ENCODE measurements at places on chromosomes 2 and 18.

DNA sequence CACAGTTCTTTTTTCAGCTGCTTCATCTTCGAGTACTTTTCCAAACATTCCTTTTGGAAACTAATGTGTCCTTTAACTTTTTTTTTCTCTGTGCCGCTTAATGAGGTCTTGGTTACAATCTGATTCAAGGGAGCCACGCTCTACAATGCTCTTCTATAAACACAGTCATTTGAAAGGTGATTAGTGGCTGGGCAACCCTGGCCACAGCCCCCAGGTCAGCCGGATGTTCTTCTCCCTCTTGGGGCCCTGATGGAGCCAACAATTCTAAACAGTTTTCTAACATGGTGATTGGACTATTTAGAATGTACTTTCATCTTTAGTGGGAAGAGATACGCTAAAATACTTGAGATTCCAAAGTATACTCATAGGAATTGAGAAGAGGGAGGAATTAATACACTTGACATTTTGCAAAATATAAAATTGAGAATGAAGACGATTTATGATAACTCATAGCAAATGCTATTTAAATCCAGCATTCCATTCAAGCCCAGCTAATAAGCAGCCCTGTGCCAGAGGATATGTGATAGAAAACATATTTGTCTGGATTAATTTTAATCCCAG lies 83.7 kb upstream of the MBOAT2 start:
- DNase-seq, result no peak

- DNase-seq, result no peak
Observed at GRCh38 chr2:131046918-131047652, 46.2 kb downstream of the FAM168B start.

DNA sequence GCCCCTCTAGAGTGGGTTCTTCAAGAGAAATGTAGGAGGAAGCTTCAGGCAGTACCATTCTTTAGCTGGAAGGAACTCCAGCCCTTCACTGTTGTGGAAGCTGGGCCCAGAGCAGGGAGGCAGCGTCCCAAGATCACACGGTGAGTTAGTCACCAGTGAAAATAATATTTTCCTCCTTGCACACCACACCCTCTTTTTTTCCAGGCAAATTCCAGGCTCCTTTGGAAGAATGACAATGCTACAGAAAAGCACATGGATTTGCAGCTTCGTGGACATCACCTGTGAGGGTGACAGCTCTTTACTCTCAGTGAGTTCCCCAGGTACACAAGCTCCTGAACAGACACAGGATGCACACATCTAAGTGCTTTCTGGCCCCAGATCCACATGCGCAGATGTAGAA lies 157.1 kb downstream of the COL6A3 start:
- no peak for DNase-seq

GRCh38 chr2:174680221-174680620 lies 82.6 kb upstream of the WIPF1 start:
- DNase-seq, result no peak

DNA sequence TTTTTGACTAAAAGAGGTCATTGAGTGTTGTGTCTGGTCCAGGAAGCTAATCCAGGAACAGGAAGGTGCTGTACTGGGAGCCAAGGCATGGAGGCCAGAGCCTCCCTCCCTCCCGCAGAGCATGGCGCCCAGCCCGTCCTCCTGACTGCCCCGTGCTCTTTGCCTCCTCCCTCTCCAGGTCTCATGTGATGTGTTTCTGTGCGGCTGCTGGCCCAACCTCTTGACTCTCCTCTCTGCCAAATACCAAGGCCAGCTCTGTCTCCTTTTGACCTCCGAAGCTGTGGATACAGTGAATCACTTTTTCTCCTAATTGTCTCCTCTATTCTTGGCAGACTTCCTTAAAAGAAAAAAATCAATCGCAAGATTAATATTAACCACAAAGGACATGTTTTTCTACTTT lies 284.1 kb downstream of the PHLPP1 start:
- no peak for DNase-seq

DNA sequence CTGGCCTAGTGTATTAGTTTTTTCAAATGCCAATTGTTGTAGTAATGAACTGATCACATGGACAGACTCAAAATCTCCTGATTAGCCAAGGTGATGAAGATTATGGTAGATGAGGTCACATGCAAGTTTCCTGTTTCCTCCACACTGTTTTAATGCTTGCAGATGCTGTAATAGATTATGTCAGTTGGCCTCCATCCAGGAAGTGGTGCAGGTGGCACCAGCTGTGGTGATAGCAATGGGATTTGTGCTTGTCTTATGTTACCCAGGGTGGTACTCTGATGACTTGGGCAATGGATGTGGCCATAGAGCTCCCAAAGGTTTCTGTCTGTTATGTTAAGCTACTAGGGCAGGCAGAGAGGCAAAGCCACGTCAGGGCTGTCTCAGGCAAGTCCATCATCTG lies 332.9 kb upstream of the DDX18 start:
- DNase-seq, result no peak

DNA sequence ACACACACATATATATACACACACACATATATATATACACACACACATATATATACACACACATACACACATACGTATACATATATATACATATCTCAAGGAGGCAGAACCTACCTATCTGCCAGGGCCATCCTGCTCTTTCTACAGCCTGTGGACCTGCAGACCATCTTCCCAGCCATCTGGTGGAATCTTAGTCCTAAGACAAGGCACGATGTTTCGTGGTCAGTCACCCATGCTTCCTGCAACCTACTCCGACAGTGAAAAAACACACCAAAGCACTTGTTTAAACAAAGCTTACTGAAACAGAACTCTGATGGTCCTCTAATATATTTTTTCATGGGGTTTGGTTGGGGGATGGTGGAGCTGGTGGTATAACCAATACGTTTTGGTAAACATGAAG lies 164.2 kb upstream of the ZNF521 start:
- no peak for DNase-seq

DNA sequence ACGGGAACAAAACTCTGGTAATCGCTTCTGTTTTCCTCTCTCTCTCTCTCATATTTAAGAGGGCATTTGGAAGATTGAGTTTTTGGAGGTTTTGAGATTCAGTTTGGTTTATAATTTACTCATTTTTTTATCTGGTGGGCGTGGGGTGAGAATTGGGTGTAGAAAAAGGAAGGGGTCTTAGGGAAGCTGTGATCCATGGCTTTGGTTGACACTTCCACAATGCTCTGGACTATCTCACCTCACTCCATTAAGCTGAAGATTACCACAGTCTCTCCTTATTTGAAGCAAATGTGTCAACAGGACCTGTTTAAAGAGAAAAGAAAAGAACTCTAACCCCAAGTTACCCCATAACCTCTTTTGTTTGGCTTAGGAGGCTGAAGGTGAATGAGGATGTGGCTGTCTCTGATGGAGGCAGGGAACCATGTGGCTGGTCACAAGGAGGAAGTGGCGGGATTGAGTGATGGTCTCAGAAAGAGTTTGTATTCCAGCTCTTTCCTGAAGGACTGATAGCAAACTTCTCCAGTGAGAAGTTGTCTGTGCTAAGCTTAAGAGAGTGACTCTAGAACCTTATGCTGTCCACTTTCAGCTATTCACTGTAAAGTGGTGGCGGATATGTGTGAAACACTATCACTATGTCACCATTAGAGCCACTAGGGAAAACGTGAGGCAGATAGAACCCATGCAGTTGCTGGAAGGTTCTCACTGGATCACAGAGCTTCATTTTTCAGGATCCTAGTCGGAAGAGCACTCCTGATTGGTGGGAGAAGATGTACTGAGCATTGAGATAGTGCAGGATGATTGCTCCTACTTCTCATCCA lies 934 bp downstream of the ZNF804A start:
- no peak for DNase-seq

DNA sequence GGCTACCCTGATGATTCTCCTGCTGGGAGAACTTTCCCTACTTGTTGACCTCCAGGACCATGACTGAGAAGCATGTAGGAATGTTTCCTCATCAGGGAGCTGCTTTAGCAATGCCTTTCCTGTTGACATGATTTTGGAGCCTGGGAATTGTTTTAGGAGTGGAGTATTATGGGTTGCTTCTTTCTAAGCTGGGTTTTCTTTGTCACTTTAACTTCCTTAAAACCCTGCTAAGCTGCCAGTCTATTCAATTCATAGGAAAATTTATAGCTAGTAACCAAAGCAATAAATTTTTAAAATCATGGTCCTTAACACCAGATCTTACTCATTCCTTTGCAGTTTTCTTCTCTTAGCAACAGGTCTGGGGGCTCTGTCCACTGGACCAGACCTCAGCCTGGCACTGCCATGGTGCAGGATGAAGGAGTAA lies 125.6 kb upstream of the TACR1 start:
- DNase-seq, result no peak

DNA sequence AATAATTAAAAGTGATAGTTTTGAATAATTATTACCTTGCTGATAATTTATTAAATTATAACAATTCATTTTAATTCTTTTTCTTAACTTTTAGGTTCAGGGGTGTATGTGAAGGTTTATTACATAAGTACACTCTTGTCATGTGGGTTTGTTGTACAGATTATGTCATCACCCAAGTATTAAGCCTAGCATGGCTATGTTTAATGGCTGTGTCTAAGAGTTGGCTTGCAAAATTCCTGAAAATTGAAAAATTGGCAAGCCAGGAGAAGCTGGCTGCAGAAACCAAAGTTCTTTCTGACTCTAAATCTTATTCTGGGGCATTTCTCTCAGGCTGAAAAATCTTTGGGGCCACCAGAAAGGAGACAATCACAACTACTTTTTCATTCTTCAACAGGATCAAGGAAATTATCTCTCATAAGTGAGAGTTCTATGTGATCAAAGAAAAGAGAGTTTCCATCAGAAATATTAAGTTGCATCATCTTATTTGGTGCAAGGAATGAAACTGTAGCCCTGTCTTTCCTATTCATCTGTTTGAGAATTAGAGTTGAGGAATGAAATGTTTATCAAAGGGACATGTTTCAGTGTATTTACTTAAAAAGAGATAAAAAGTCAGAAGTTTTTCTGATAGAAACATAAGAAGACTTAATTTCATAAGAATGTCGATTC lies 412.1 kb upstream of the CDH2 start:
- DNase-seq, result no peak

GRCh38 chr18:21851327-21851961 lies 110.9 kb downstream of the MIB1 start:
- DNase-seq, result no peak

- no peak for DNase-seq
Observed at GRCh38 chr2:172452845-172453244, 25.5 kb downstream of the ITGA6 start.

DNA sequence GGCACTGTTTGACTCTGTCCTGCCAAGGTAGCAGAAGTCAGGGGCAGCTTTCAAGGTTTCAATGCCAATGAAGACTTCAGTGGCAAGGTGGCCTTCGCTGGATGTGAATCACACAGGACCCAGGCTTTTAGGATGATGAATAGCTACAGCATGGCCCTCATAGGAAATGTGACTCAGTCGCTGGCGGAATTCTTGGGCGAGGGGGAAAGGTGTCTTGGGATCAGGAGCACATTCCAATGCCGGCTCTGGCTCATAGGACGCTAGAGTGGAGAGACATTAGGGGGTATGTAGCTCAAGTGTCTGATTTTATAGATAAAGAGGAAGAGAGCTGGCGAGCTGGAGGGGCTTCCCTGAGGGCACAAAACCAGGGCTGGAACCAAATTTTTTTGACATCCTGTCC lies 68.6 kb downstream of the SMIM21 start:
- no peak for DNase-seq

GRCh38 chr2:148548716-148549400 lies 95.7 kb upstream of the EPC2 start:
- DNase-seq, result no peak

DNA sequence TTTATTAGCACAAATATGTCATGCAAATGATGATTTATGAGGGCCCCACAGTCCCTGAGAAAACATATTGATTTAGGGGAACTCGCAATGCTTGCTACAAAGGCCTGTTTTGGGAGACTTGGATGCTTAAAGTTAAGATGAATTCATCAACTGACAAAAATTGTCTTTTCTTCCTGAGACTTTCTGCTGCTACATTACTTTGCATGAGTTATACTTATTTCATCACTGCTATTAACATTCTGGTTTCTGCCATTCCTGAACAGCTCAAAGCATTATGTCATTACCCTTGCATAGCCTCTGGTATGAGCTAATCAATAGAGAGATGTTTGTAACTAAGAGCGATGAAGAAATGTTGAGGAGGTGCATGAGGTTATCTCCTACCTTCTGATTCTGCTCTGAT lies 74.4 kb downstream of the SOX11 start:
- no peak for DNase-seq

DNA sequence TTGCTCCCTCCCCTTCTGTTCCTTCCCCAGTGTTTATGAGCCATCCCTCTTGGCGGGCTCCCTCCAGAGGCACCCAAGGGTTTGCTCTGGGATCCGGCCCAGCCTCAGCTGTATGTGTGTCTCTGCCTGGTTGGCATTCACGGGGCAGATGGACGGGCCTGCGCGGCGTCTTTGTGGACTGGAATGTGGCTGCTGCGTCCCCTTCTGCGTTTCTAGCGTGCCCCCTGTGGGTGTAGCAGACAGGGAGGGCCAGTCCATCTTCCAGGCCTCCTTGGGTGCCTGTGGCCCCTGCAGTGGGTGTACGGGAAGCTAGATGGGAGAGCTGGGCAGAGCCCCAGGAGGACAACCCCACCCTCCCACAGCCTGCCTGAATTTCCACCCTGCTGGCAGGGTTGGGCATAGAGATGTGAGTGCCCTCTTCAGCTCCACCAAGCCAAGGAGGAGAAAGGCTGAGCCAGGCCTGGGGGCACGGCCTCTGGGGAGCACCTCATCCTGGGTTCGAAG lies 15.7 kb downstream of the GPC1 start:
- DNase-seq, result no peak

DNA sequence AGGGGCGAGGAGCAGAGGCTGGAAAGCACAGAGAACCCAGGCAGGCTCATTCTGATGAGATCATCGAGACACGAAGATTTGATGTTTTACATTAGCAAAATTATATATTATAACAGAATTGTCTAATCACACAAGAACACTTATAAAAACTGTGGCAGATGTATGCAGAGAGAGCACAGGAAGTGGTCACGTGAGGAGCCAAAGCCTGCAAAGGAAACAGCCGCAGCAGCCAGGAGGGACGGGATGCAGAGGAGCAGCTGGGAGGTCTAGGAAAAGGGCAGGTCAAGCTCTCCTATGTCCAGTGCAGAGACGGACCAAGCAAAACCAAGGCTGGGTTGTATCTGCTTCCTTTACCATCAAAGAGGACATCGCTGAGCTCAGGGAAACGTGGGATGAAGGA lies 355.1 kb upstream of the MYT1L start:
- DNase-seq, result no peak

DNA sequence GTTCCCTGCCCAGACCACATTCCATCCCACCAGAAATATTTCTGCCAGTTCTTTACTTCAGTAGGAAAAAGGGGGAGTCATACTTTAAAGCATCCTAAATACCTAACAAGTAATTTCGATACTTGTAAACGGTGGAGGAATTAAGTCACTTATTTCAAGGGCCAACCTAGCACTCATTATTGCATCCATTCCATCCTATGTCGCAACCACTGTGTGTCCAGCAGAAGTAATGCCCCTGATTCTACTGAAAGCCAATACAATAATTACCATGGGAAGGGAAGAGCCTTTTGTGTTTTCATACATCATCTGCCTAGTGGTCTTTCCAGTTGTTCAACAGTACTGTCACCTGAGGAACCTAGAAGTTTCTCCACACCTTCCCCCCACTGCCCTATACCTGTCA lies 12.5 kb downstream of the SERPINB8 start:
- DNase-seq, result no peak
